CD8-positive, alpha-beta T cell (primary cell): ENCODE measurements at places on chromosomes 16 and 17.

DNA sequence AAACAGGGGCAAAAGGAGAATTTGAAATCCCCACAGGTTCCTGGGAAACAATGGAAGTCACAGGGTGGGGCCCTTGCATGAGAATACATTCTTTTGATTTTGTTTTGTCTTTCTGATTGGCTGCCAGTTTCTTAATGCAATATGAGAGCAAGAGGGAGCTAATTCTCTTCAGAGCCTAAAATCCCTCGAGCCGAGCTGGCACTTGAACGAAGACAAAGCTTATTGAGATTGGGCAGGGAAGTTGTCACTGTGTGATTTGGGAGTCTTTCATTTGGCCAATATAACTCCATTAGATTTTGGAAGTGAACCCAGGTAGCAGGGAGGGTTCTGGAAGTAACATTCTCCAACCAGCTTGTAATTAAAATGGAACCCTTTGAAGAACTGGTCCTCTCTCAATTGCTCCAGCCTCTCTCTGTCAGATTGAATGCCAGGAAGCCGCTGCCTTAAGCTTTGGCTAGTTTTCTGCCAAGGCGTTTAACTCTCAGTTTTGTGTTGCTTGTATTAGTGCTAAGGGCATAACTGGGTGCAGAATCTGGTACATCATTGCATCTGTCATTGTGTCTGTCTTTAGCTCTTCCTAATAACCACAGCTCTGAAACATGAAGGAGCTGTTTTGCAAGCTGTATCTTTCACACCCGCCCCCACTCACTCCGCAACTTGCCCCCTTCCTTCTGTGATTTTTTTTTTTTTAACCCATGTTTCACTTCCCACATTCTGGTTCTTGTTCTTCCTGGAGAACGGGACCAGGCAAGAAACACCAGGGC is 272.0 kb downstream of the MAF start:
- DNase-seq: no peak

- DNase-seq: no peak
Measured at GRCh38 chr17:17225901-17226300, 11.1 kb downstream of the FLCN start.

GRCh38 chr17:45719335-45720071 is 64.6 kb upstream of the CRHR1 start:
- DNase-seq: no peak

GRCh38 chr17:18225642-18226283 is 328 bp downstream of the LLGL1 start:
- no peak for DNase-seq

GRCh38 chr17:67245694-67246402 is 852 bp upstream of the HELZ start:
- DNase-seq: peak; percentile 41

DNA sequence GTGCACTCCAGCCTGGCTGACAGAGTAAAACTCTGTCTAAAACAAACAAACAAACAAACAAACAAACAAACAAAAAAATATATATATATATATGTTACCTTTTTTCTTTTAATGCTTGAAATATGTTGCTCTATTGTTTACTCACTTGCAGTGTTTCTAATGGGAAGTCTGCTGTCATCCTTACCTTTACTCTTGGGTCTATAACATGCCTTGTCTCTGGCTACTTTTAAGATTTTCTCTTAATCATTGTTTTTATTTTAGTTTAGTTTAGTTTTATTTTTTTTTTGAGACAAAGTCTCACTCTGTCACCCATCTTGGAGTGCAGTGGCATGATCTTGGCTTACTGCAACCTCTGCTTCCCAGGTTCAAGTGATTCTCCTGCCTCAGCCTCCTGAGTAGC is 16.1 kb upstream of the TNRC6A start:
- DNase-seq: no peak

GRCh38 chr17:65584604-65585521 is 23.4 kb upstream of the AXIN2 start:
- no peak for DNase-seq

GRCh38 chr17:61073799-61074513 is 325.7 kb upstream of the TBX2 start:
- no peak for DNase-seq

GRCh38 chr17:64277831-64278562 is 14.9 kb upstream of the TEX2 start:
- no peak for DNase-seq

DNA sequence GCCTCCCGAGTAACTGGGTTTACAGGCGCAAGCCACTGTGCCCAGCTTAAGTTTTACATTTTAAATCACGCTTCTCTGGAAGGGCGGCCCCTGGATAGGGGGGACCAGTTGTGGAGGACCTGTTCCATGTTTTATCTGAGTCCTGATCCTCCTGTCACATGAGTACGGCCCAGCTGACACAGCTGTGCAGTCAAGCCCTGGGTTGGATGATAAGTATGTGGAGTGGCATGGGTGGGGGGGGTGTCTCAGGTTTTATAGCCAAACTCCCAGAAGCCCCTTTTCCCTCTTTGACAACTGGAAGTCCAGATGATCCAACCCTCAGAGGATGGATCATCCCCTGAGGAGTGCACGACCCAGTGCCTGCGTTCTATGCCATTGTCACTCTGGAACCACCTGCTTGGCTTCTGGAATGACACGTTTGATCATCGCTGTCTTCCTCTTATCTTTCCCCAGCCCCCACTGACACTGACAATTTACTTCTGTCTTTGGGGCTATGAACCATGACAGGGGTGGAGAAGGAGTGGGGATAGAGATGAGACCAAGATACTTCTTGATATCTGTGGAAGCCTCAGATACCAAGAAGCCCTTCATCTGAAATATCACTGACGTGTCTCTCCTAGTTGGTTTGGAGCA is 191.2 kb downstream of the MSI2 start:
- no peak for DNase-seq

GRCh38 chr17:66552371-66552770 is 250.0 kb downstream of the PRKCA start:
- DNase-seq: no peak

DNA sequence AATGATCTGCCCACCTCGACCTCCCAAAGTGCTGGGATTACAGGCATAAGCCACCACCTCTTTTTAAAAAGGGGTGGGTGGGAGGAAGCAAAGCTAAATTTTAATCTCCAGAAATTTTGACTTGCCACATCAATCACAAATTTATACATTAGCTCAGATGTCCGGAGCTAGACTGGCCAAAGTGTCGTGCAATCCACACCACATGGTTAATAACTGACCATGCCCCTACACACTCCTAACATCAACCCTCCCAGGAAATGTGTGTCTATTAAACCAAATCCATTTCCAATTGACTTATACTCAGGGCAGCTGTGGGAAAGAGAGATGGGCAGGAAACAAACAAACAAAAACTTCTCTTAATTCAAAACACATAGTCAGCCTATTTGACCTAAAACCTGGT is 29.9 kb downstream of the SMURF2 start:
- DNase-seq: no peak

DNA sequence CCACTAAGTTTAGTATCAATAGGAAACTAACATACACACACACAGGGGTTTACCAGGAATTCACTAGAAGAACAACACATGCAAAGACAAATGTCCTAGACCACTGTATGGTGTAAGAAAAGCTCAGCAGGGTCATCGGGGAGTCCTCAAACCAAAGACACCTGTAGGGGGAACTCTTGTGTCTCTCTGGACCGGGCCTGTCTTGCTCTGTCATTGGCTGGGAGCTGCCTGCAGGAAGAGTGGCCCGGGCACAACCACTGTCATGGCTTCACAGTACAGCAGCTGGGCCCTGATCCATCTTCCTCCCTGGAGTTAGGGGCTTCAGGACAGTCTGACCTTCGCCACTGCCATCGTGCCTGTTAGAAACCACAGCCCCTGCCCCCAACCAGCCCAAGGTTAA is 263.6 kb upstream of the DYNLRB2 start:
- DNase-seq: no peak

DNA sequence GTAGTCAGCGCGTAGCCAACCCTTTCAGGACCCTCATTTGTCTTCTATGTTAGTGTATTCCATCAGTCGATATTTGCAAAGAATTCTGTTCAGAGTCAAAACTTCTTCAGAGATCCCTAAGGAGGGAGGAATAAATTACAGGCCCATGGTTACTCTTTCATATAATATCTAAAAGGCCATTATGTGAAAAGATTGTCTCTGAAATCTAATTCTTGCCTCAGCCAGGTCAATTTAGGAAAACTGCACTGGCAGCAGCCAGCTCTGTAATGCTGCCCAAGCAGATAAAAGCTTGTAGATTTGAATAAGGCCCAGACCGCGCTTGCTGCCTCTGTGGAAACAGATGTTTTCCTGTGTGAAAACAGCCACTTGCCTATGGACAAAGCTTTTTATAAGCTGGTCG is 379.8 kb downstream of the CNTNAP4 start:
- DNase-seq: no peak

DNA sequence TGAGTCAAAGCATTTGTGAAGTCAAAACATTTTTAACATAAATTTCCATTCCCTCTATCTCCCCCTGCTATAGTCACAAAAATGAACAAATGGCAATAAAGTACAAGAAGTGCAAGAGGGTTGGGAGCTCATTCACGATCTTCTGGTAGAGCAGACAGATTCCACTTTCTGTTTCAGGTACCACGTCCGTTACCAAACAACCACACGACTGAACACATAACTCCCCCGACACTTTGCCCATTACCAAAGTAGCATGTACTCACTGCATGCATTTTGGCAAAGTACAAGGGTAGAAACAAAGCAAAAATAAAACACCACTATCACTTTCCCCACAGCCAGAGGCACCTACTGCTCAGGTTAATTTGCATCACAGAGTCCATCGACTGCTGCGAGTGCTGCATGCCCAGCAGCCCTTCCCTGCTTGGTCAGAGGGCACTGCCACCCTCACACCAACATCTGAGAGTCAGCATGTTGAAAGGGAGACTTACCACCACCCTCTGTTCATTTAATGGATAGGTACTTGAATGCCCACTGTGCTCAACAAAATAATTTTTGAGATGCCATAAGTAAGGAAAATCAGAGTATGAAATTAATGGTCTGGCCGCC is 150.3 kb upstream of the AXIN2 start:
- no peak for DNase-seq

DNA sequence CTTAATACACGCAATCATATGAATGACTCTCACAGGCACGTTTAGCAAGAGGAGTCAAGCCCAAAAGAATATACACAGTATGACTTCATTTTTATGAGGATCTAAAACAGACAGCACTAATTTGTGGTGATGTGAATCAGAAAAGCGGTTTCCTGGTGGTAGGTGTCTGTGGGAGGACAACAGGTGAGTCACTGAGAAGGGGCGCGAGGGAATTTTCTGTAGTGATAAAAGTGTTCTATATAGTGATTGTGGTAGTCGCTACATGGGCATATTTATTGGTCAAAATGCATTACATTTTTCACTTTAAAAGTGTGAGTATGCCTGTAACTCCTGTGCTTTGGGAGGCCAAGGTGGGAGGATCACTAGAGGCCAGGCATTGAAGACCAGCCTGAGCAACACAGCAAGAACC is 7.6 kb upstream of the TNRC6A start:
- no peak for DNase-seq

- no peak for DNase-seq
Measured at GRCh38 chr16:79756571-79756970, 156.0 kb upstream of the MAF start.

- DNase-seq: peak; percentile 85
Measured at GRCh38 chr16:30844671-30845449, 49.0 kb downstream of the BCL7C start.

GRCh38 chr16:57341062-57341440 is 17.5 kb upstream of the CCL22 start:
- no peak for DNase-seq

DNA sequence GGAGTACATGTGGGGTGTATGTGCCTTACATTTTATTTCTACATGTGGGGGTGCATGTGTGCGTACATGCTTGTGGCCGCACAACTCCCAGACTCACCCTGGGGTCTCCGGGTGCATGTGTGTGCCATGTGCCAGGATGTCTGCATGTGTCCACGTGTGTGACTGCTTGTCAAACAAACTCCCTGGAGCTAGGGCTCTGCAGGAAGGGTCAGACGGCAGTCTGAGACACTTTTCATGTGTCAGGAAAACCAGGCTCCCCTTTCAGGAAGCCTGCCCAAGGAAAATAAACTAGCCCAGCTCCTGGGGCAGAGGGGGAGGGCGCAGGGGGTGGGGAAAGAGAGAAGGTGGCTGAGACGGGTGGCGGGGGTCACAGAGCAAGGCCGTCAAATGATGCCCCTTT is 44.7 kb downstream of the FZD2 start:
- no peak for DNase-seq

- no peak for DNase-seq
Measured at GRCh38 chr17:3528403-3528851, 29.2 kb downstream of the TRPV3 start.

DNA sequence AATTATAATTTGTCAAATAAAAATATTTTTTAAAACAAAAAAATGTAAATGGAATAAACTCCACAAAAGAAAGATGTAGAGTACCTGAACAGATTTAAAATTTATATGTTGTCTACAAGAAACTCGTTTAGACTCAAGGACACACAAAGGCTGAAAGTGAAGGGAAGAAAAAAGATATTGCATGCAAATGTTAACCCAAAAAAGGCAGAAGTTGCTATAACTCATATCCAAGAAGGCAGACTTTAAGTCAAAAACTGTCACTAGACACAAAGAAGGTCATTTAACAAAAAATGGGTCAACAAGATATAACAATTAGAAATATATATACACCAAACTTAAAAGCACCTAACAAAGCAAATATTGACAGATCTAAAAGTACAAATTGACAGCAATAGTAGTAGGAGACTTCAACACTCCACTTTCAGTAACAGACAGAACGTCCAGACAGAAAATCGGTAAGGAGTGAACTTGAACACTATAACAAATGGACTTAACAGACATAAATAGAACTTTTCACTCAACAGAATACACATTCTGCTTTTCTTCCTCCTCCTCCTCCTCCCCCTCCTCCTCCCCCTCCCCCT is 40.8 kb upstream of the MYLK3 start:
- no peak for DNase-seq

- DNase-seq: no peak
Measured at GRCh38 chr16:70788668-70789594, 12.0 kb downstream of the VAC14 start.

DNA sequence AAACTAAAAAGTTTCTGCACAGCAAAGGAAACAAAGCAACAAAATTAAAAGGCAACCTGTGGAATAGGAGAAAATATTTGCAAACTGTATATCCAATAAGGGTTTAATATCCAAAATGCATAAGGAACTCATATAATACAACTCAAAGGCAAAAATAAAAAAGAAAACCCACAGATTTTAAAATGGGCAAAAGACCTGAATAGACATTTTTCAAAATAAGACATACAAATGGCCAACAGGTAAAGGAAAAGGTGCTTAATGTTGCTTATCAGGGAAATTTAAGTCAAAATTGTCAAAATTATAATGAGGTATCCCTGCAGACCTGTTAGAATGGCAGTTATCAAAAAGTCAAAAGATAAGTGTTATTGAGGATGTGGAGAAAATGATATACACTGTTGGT is 133.5 kb upstream of the CACNG5 start:
- no peak for DNase-seq
